ENCODE measurements at places on chromosomes 2 and 18. TPM values are rescaled to one million over a fixed set of nuclear protein-coding genes. Genes with fewer than 3 reads are reported as not detected.

GRCh38 chr2:106065268-106065982 is 128.7 kb downstream of the UXS1 start:
- no peak for DNase-seq

GRCh38 chr2:29921560-29921915 is at the start of gene ALK:
Gene ALK, minus strand, starts transcription at chr2:29921586. Its CDS starts 927 bp downstream, at chr2:29920659.
- peak; percentile 67 for DNase-seq

GRCh38 chr2:174568425-174568824 is 29.2 kb downstream of the WIPF1 start:
- no peak for DNase-seq

RAD51AP2 gene
- polyA plus RNA-seq, result 0.14 TPM

MC2R gene
- polyA plus RNA-seq, result not detected

DNA sequence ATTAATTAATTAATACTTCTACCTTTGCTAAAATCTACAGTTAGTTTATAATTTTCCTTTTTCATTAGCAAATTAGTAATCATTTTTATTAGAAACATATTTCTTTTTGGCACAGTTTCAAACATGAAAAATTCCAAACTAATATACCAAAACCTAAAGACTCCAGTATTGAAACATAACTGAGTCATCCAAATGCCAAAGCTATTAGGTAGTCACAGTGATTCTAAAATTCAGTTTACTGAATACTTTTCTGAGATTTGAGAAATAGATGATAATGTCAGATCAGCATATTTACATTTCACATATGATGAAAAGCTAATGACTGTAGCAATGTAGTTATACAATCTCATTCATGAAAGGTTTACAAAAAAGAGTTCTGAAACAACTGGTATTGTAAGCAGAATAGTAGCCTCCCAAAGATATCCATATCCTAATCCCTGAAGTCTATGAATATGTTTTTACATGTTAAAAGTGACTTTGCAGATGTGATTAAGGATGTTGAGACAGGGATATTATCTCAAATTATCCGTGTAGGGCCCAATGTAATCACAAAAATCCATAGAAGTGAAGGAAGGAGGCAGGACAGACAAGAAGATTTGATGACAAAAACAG is 680.2 kb upstream of the CHAC2 start:
- DNase-seq, result no peak

DAW1 gene
- 0.67 TPM for polyA plus RNA-seq

DNA sequence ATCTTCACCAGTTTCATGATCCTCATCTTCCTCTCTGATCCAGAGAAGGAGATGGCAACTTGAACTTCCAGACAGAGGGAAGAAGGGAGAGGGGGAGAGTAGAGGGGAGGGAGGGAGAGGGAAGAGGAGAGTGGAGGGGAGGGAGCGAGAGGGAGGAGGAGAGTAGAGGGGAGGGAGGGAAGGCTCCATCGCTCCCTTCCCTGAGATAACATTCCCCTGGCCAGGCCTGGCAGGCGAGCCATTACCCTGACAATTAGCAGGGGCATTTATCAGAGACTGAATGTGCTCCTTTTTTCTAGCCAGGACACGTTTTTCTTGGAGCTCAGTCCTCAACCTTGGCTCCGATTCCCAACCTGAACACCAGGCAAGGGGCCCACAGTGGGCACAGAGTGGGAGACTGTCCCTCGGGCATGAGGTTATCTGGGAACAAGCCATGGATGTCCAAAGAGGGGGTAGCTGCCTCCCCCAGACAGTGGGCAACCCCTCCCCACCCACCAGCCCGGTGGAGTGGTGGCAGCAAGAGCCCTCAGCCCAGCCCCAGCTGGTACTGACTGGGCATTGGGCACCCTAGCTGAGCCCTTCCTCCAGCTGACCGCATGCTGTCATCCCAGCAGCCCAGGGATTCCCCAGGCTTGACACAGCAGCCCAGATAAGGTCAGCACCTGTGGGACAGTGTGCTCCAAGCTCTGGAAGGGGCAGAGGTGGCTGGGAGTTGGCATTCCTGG is 81.8 kb downstream of the TNS1 start:
- no peak for DNase-seq

GRCh38 chr18:74499633-74500032 is 3.5 kb downstream of the CNDP2 start:
- no peak for DNase-seq

PLCL1 gene
- 16.4 TPM for polyA plus RNA-seq

DNA sequence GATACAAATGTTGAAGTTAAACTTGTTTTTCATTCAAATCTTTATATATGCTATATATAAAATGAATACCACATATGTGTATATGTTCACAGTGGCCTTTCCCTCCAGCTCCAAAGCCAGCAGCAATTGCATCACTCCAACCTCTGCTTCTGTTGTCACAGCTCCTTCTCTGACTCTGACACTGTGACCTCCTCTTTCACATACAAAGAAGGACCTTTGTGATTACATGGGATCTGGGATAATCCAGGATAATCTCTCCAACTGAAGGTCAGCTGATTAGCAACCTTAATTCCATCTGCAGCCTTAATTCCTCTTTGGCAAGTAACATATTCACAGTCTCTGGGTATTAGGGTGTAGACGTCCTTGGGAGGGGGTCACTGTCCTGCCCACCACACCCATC is 8.4 kb downstream of the FLACC1 start:
- no peak for DNase-seq

- DNase-seq, result no peak
Measured at GRCh38 chr2:65350651-65351056, 81.7 kb downstream of the SPRED2 start.

DNA sequence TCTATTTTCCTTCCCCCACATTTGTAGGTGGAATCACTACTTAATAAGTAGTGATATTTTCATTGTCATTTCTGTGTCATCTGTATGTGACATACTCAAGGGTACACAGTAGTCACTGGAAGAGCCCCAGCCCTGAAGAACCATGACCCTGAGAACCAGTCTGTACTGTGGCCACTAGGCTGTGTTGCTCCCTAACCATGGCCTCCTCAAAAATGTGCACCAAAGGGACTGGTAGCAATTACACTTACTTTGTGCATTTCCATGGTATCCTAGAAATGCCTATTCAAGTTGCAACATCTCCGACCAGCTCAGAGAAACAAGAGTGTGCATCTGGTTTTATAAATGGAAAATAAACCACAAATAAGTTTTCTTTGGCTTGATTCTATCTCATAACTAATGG is 155.1 kb downstream of the DOCK10 start:
- DNase-seq, result no peak

GRCh38 chr2:224646242-224646846 is 61.2 kb upstream of the CUL3 start:
- peak; percentile 5 for DNase-seq

DNA sequence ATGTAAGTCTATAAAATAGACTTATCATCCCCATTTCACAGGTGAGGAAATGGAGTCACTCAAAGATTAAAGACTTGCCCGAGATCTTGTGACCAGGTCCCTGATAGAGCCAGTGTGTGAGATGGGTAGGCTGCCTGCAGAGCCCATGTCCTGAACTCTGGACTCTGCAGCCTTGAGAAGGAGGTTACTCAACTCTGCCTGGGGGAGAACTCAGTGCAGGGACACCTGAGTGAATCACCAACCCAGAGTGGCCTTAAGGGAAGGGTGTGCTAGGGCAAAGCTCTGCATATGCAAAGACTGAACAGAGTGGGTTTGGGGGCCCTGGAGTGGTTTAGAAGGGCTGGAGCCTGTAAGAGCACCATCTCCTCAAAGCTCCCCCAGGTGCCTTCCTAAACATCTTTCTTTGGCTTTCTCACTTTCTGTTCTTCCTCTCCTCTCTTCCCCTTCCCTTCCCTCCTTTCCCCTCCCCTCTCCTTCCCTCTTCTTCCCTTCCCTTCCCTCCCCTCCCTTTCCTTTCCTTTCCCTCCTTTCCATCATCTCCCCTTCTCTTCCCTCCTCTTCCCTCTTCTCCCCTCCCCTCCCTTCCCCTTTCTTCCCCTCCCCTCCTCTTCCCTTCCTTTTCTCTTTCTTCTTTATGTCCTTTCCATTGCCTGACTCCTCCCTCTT is 67.6 kb downstream of the CELF4 start:
- no peak for DNase-seq

- no peak for DNase-seq
Measured at GRCh38 chr2:95166065-95166763, 605 bp downstream of the ZNF2 start.

MAL gene
- polyA plus RNA-seq, result 314 TPM

GNLY gene
- 0.36 TPM for polyA plus RNA-seq

DNA sequence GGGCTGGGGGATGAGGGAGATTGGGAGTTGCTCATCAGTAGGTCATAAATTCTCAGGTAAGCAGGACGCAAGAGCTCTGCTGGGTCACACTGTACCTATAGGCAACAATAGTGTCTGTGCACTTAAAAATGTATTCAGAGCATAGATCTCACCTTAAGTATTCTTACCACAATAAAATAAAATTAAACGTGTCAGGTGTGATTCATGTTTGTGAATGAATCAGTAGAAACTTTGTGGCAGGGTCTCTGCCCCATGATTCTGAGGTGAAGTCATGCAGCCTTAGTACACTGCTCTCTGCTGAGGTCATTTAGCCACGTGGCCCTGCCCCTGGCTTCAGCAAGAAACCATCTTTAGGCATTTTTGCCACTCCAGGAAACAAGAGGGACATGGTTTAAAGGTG is 253.8 kb downstream of the FBXO15 start:
- DNase-seq, result no peak

MGAT4A gene
- 34.3 TPM for polyA plus RNA-seq

SNORC gene
- polyA plus RNA-seq, result 2.1 TPM

MC4R gene
- polyA plus RNA-seq, result 0.11 TPM

EFR3B gene
- polyA plus RNA-seq, result 5.9 TPM

DNA sequence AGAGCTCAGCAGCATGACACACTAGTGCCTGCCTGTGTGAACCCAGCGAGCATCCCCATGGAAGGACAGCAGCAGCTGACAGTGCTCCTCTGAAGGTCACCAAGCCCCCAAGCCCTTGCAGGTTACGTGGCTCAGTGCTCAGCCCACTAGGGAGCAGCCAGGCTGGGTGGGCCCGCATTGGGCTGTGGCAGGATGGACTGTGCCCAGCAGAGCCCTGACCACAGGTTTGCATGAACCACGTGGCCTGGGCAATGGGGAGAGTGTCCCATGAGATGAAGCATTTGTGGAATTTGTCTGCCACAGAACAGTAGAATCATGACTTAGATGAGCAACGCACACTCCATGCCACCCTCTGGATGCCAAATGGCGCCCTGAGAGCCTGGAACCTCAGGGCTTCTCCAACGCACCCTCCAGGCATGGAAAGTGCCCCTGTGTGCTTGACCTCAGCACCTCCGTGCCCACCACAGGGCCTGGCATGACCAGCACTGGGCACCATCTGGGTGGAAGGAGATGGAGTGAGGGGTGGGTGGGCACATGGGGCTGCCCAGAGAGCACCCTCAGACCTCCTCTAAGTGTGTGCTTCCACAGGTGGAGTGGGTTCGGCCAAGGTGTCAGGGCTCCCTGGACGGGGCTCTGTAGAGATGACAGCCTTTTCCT is 216.1 kb upstream of the RAB6C start:
- no peak for DNase-seq

STAT4 gene
- polyA plus RNA-seq, result 9.4 TPM

DNA sequence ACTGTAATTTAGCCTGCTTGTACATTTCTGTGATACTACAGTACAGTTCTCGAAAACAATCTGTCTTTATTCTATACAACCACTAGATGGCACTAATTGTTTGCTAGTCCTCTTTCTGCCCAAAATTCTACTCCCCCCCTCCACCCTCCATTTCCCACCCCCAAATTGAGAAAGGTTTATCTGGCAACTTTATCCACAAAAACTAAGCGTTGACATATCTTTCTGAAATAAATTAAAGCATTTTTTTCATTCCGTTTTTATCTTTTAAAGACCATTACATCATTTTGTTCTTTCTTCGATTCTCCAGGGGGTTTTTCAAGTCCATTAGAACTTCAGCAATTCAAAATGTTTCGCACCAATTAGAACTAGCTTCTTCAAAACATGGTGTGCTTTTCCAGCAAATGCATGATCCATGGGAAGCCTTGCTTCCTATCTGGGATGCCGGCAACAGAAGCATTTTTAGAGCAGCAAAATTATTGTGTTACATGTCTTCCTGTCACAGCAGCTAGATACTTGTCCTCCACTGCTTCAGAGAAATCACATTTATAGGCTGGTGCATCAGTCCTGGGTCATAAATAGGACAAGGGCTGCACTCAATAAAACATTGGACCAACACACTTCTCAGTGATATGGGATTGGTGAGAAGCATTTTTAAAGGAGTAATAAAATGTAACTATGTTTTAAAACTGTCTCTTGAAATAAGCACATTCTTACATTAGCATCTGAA is 241.3 kb downstream of the PAX3 start:
- DNase-seq, result no peak

GRCh38 chr2:82875858-82876257 is 1583.2 kb downstream of the SUCLG1 start:
- DNase-seq, result no peak

DNA sequence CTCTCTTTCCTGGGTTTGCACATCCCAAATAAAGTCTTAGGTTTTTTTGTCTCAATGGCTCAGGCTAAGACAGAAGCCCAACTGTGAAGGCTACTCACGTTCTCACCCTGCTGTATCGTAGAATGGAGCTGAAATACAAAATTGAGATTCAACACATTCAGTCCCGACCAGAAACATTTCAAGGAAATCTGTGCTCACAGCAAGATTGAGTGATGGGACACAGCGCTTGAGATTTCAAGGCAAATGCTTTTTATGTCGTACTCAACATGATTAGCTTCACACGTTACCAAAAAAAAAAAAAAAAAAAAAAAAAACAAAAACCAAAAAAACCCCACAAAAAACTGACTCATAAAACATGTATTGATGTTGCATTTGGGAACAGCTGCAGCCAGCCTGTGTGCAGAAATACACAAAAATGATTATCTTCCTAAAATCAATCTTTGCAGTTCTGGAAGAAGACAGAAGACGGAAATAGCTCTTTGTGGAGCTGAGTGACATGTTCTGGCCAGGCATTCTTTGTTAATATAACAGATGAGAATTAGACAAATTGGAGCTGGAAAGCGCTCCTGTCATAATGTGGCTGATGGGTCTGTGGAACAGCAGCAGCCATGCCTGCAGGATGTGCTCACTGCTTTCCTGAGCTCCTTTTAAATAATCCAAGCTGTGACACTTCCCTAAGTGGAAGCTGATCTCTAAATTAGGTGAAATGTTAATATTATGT is 453.2 kb downstream of the LPIN1 start:
- DNase-seq, result no peak

ZBTB7C gene
- 18.7 TPM for polyA plus RNA-seq

GRCh38 chr2:120379916-120380893 is 34.3 kb downstream of the INHBB start:
- DNase-seq, result no peak

IL1RL2 gene
- polyA plus RNA-seq, result 1.4 TPM

- DNase-seq, result no peak
Measured at GRCh38 chr2:46876741-46877384, 38.7 kb downstream of the MCFD2 start.

DNA sequence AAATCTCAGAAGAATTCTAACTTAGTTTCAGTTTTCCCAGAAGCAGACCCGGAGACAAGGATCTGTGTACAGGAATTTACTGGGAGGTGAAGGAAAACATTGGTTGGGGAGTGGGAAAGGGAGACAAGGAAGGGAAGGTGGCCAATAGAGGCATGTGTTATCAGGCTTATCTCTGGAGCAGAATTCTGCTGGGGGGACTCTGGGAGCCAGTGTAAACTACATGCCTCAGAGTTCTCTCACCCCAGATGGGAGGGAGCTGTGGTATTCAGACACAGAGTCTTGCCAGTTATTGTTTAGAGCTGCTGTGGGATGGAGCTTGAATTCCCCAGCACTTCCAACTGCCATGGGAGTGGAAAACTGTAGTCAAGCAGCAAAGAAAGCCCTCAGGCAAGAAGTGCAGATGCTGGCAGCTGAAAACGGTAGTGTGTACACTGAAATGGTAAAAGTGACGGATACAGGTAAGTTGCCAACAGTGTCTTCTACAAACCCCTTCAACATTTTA is 19.0 kb downstream of the DNPEP start:
- no peak for DNase-seq

CGREF1 gene
- 7.2 TPM for polyA plus RNA-seq

Measured in right renal pelvis (tissue), 4 donors.